ENCODE measurements at places on chromosomes 2 and 18.
A peak's percentile ranks its signal among the peaks of the same experiment; 100 is the strongest.

DNA sequence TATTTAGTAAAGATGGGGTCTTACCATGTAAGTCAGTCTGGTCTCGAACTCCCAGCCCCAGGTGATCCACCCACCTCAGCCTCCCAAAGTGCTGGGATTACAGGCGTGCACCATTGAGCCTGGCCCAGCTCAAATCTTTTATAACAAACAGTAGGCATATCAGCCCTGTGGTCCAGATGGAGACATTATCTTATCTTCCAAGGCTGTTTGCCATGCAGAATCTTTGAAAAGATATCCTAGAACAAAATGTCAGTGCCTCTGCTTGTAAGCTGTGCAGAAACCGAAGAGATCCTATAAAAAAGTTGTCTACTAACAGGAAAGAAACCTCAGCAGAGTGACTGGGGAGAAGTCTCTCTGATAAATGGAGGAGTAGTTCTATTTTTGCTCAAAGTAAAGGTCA lies 142.1 kb downstream of the PTH2R start:
- DNase-seq: no peak

DNA sequence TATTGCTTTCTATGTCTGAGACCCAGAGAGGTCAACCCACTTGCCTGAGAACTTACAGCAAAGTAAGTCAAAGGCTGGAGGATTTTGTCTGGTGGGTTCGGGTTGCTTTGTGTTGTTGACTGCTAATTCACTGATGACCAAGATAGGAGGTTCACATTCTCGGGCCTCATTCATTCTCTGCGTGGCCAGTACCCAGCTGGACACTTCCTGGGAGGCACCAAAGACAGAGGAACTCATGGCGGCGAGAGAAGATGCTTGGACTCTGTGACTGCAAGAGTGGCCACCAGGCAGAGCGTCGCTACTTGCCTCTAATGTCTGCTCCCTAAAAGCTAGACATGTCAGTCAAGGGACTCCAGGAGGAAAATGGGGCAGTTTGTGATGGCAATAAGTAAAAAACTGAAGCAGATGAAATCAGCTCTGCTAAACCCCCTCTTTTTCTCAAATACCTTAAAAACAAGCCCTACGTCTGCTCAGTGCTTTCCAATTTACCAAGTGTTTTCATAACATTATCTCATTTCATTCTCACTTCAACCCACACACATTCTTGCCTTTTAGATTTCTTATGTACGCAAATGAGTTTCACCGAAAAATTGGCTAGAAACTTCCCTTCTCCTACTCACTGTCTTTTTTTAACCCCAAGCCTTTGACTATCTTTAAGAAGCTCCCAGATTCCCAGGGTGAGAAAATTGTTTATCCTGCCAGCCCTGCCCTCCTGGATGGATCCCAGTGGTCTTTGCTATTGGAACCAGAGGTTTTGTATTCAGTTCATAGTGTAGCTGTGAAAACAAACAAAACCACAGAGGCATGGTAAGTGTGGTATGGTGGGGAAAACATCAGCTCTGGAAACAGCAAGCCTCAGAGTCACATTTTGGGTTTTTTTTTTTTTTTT lies 4.9 kb upstream of the LBH start:
- DNase-seq: peak; percentile 29

DNA sequence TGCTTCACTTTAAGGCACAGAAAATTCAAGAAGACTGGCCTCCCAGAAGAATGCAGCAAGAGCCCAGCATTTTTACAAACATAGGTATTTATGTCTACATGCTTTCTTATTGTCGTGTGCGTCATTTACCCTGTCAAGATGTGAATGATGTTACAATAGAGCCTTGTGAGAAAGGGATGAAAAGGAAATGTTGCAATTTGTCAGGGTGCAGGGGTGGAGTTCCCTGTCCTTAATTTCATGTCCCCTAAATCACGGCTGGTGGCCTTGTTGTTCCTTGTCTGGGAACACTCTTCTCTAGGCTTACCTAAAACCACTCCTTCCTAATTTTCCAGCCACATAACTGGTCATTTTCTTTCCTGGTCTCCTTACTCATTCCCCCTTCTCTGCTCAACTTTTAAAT lies 194.2 kb downstream of the TXNL1 start:
- no peak for DNase-seq

- no peak for DNase-seq
Observed at GRCh38 chr2:217836901-217837491, 165.8 kb downstream of the TNS1 start.

- DNase-seq: no peak
Observed at GRCh38 chr2:33384599-33384961, 91.9 kb upstream of the RASGRP3 start.

DNA sequence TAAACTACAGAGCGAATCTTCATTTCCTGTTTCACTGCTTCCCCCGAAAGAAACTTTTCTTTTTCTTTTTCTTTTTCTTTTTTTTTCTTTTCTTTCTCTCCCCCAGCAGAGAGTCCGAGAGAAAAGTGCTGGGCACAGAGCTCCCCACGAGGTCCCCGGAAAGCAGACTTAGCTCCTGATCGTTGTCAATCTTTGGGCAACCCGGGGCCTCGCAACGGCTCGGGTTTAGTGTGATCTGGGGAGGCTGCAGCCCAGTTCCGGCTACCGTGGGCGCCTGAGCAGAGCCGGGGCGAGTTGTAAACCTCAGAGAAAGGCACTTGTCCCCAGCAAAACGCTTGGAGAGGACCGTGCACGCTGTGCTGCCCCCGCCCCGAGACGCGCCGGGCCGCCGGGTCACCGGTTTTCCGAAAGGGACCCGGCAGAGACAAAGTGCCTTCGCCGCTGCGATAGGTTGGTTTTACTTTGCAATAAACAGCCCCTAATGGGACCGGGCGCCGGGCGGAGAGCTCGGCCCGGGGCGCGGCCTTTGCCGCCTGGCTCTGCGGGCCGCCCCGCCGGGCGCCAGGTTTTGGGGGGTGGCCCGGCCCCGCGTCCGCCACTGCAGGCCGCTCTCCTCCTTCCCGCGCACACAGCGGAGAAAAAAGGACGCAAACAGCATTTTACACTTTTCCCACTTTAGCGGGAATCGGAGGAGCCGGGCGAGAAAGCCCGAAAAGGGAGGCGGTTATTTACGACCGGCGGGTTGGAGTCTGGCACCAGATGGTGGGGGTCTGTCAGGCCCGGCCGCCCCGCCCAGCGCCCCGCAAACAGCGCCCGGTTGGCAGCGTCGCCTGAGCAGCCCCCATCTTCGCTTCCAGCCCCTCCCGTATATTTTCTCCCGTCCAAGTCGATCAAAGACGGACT lies 136.0 kb downstream of the INSIG2 start:
- DNase-seq: peak; percentile 21

DNA sequence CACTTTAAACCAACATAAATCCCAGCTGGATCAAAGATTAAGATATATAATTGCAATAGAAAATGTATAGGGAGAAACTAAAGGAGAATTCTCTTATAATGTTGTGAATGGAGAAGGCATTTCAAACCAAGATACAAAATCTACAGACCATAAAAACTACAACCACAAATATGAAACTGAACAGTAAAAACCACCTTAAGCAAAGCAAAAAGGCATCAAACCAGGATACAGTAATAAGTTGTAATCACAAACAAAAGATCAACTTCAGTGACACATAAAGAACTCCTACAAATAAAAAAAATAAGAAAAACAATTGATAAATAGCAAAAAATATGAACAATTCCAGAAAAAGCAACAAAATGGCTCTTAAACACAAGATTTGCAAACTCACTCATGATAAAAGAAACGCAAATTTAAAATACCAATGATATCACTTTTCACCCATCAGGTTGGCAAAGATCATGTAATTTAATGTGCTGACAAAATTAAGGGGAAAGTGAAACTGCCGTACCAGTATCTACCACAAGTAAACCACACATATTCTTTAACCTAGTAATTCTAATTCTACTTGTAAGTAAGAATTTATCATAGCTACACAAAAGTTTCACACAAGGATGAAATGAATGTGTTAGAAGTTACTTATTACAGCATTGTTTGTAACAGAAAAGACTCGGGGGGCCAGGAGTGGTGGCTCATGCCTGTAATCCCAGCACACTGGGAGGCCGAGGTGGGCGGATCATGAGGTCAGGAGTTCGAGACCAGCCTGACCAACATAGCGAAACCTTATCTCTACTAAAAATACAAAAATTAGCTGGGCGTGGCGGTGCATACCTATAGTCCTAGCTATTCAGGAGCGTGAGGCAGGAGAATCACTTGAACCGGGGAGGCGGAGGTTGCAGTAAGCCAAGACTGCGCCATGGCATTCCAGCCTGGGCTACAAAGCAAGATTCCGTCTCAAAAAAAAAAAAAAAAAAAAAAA lies 101.9 kb downstream of the USP34 start:
- peak; percentile 10 for DNase-seq

DNA sequence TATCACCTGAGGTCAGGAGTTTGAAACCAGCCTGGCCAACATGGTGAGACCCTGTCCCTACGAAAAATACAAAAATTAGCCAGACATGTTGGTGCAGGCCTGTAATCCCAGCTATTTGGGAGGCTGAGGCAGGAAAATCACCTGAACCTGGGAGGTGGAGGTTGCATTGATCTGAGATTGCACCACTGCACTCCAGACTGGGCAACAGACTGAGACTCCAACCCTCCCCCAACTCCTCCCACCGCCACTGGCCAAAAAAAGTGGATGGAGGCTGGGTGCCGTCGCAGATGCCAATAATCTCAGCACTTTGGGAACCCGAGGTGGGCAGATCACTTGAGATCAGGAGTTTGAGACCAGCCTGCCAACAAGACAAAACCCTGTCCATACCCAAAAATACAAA lies 10.1 kb upstream of the SPIRE1 start:
- no peak for DNase-seq

GRCh38 chr2:57461624-57462023 lies 585.0 kb upstream of the VRK2 start:
- DNase-seq: no peak

DNA sequence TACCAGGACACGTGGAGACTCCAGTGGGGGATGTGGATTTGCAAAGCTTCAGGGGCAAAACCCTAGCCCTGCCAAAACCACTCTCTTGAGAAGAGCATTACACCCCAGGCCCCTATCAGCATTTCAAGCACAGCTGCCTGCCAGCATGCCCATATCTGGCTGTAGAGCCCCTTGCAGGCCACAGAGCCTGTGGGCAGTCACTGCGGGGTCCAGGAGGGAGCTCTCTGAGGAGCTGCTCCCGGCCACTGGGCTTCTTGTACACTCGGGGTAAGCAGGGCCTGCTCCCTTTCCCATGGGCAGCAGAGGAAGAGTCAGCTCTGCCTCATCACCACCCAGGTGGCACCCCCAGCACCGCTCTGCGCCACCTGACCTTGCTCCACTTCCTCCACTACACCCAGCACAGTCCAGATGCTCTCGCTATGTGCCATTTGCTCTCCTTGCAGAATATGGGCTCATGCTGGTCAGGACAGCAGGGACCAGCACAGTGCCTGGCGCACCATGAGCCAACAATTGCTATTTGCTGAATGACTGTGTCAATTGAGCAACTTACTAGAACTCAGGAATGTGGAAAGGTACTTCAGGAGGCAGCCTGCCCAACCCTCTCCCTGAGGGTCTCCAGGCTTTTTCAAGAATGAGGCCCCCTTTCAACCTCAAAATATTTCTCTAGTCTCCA lies 7.4 kb downstream of the CHST10 start:
- no peak for DNase-seq

DNA sequence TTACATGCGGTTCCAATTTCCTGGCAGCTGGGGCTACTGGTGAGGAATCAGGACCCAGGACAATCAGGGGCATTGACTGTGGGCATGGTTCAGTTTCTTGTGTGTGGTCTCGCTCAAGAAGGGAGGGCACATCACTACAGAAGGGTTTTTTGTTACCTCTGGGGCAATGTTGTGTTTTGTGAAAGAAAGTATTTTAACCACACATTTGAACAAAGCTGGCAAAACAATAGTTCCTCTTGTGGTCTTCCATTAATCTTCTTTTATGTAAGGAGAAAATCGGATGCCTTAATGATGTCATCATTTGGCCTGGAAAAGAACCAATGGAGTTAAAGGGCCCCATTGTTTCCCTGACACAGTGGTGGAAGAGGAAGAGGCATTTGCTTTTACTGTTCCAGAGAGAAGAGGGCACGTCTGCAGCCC lies 197.4 kb downstream of the SH3BP4 start:
- no peak for DNase-seq

All from central memory CD4-positive, alpha-beta T cell (primary cell).